Glutamatergic neuron (in vitro differentiated cells): ENCODE measurements at places on chromosomes 2 and 18. TPM values are rescaled to one million over a fixed set of nuclear protein-coding genes. Genes with fewer than 3 reads are reported as not detected.

The NMUR1 gene
- 0.32 TPM for total RNA-seq

The MBOAT2 gene
- 72.5 TPM for total RNA-seq

The RAB11FIP5 gene
- 13.5 TPM for total RNA-seq

The TCF4 gene
- total RNA-seq = 199 TPM

The ALK gene
- 9.6 TPM for total RNA-seq

The GPR39 gene
- total RNA-seq = 1.0 TPM

- no peak for DNase-seq
- H3K27ac ChIP-seq = no peak overlapping the region
- H3K4me3 ChIP-seq = no peak overlapping the region
- peaks cover 3% of the 10 kb centered on the region for H3K27me3 ChIP-seq
- H3K36me3 ChIP-seq = no peaks in the 10 kb centered on the region
Observed at GRCh38 chr2:230162981-230163380, 56.8 kb downstream of the SP110 start.

DNA sequence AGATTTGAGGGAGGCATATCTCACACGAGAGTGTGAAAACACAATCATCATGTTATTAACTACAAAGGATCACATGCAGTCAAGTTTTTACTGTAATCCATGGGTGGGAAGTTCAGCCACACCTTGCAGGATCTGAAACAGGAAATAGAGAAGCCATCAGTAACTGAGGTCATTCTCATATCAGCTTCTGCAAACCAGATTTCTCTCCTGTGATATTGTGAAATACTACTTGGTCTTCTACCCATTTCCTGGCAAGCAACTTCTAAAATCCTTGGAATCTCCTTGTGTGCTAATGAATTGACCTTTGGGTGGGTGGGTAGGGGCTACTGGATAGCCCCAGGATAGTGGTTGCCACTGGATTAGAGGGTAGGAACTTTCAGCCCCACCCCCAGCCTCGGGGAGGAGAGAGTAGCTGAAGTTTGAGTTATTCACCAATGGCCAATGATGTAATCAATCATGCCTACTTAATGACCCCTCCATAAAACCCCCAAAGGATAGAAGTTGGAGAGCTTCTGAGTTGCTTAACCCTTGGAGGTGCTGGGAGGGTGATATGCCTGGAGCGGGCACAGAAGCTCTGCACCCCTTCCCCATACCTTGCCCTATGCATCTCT lies 25.6 kb upstream of the TGIF1 start:
- no peak for DNase-seq
- no peaks in the 10 kb centered on the region for H3K36me3 ChIP-seq
- H3K27me3 ChIP-seq = no peaks in the 10 kb centered on the region
- no peak overlapping the region for H3K27ac ChIP-seq

DNA sequence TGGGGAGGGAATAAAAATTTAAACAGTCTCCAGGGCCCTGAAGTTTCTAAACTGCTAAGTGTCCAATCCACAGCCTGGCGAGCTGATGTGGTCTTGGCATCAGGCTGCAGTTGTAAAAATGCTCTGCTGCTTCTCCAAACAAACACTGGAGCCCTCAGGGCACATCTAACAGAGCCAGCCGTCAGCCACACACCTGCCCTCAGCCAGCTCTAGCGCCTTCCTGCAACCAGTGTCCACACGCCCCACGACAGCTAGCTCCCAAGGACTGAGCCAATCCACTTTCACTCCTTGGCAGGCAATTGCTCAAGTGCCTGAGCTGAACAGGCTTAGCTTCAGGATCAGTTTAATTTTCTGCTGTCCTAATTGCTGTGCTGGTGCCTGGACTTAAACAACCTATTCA lies 446.4 kb upstream of the RAB12 start:
- no peaks in the 10 kb centered on the region for H3K36me3 ChIP-seq
- H3K4me3 ChIP-seq = no peak overlapping the region
- H3K27ac ChIP-seq = no peak overlapping the region
- DNase-seq = no peak
- H3K27me3 ChIP-seq = peaks cover 2% of the 10 kb centered on the region

GRCh38 chr2:198883604-198884003 lies 574.1 kb downstream of the SATB2 start:
- H3K4me1 ChIP-seq = no peaks in the 10 kb centered on the region
- H3K27ac ChIP-seq = no peak overlapping the region
- no peaks in the 10 kb centered on the region for H3K36me3 ChIP-seq
- DNase-seq = no peak
- H3K4me3 ChIP-seq = no peak overlapping the region

- H3K4me3 ChIP-seq = no peak overlapping the region
- H3K27ac ChIP-seq = peak overlapping the region; percentile 30
- peaks cover 40% of the 10 kb centered on the region for H3K4me1 ChIP-seq
- no peak for DNase-seq
- H3K36me3 ChIP-seq = no peaks in the 10 kb centered on the region
- H3K27me3 ChIP-seq = no peaks in the 10 kb centered on the region
Observed at GRCh38 chr2:108637304-108637669, 82.0 kb upstream of the RANBP2 start.

DNA sequence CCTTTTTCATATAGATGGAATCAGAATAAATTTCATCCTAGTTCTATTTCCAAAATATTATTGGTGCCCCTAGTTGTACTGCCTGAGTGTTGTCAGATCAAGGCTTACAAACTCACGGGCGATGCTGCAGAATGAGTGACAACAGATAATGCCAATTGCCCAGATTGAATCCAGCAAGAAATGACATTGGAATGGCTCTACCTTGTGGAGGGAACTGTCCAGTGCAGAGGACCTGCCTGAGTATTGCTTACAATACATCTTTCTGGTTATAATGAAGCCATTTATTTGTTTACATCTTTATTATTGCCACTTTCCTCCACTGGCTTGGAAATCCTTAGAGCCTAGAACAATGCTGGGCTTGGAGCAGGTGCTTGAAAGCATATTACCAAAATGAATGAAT lies 7.8 kb upstream of the IL1R2 start:
- DNase-seq = no peak
- H3K27ac ChIP-seq = no peak overlapping the region
- peaks cover 16% of the 10 kb centered on the region for H3K4me1 ChIP-seq
- H3K27me3 ChIP-seq = peaks cover 10% of the 10 kb centered on the region
- H3K36me3 ChIP-seq = no peaks in the 10 kb centered on the region
- H3K4me3 ChIP-seq = no peak overlapping the region
